ENCODE measurements at places on chromosomes 4 and X.

- no peak for DNase-seq
These were observed 342.8 kb downstream of the FAM47B start for GRCh38 chrX:35285289-35285962.

- no peak for DNase-seq
These were observed 519.1 kb downstream of the IQCM start for GRCh38 chr4:149296503-149296902.

GRCh38 chr4:10917566-10917965, 233.0 kb upstream of the CLNK start:
- no peak for DNase-seq

- DNase-seq: no peak
These were observed 80.2 kb downstream of the CRMP1 start for GRCh38 chr4:5812506-5813229.

GRCh38 chr4:165922747-165923146, 49.7 kb downstream of the TLL1 start:
- DNase-seq: no peak

DNA sequence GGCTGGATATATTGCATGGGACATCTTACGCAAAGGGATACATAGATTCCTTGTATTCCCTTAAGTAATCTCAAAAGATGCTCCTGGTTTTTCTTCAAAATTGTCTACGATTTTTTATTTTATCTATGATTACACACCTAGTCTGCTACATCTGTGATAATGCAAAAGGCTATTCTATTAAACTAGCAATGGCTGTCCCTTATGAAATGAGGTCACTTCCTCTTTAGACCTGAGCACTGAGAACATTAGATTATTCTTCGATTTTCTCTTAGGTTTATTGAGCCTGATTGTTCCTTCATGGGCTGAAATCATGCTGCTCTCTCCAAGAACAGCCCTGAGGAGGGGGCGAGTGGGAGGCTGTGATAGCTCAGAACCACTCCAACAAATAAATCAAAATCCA, 126.8 kb upstream of the ENPP6 start:
- no peak for DNase-seq

GRCh38 chr4:77862478-77863216, at the start of gene MRPL1:
TSS of gene MRPL1 (plus strand) at chr4:77862830. CDS start at chr4:77862849, 19 bp downstream.
- DNase-seq: peak; percentile 86

DNA sequence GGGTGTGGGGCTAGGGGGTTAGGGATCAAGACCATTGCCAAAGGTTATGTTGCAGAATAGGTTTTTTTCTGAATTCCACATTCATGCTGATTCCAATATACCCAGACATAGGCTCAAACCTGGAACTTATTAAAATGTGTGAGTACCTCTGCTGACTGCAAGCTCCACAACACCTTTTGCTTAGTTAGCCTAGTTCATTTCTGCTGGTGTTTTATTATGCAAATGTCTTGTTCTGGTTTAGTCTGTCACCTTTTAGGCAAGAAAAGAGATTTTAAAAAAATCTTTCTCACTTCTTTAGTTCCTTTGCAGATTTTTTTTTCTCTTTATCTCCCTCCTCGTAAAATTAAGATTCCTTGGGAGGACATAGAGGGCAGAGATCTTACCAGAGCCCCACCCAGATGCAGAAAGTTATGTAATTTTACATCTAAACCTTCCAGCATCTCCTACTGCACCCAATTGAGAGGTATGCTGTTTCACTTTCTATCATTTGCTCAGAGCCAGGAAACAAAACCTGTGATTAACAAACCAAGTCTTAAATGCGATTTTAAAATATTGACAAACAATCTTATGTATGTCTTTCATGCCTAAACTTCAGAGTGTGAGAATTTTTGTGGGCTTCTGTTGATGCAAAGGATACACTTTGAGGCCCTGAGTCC, 190.7 kb upstream of the CLNK start:
- no peak for DNase-seq

DNA sequence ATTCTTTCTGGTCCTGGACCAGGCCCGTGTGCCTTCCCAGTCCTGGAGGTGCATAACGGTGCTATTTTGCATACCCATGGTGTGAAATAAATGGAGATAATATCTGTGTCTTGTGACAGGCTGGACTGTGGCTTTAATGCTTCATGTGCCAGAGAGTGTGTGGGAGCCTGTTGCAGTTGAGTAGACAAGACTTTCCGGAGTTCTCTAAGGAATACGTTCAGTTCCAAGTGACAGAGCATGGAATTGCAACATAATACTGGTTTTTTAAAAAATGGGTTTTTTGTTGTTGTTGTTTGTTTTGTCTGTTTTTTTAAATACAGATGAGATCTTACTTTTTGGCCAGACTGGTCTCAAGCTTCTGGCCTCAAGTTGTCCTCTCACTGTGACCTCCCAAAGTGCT, 74.0 kb downstream of the HPRT1 start:
- no peak for DNase-seq

DNA sequence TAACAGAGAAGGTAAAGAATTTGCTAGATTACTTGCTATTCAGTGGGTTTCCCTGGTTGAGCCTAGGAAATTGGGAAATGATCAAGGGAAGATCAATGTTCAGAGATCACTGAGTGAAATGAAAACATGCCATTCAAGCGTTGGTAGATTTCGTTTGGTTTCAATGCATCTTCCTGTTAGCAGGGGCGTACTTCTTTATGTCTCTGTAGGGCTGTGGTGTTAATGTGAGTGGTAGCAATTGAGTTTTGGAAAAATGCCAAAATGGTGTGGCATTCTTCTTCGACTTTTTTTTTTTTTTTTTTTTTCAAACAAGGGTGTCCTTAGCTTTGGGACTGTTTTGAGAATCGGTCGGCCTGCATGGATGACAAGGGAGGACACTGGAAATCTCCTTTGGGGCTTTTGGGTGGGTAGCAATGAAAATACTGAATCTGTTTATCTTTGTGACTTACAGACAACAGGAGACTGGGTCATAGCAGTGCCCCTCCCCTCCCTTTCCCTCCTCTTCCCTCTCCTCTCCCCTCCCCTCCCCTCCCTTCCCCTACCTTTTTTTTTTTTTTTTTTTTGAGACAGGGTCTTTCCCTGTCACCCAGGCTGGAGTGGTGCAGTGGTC, 50.4 kb downstream of the SPRY1 start:
- DNase-seq: no peak

DNA sequence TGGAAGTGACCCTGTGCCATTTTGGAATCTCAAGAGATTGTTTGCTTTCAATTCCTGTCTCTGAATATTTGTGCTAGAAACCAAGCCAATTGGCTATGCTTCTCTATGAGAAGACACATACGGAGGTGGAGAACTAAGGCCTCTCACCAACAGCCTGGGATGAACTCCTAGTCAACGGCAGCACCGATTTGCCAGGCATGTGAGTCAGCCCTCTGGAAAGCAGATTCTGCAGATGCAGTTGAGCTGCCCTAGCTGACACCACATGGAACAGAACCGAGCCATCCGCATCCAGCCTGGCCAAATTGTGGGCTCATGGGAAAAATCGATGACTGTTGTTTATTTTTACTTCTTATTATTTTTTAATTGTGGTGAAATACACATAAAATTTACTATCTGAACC, 58.2 kb upstream of the WDFY3 start:
- DNase-seq: no peak

GRCh38 chrX:119424999-119425398, 25.9 kb downstream of the SLC25A43 start:
- DNase-seq: no peak

DNA sequence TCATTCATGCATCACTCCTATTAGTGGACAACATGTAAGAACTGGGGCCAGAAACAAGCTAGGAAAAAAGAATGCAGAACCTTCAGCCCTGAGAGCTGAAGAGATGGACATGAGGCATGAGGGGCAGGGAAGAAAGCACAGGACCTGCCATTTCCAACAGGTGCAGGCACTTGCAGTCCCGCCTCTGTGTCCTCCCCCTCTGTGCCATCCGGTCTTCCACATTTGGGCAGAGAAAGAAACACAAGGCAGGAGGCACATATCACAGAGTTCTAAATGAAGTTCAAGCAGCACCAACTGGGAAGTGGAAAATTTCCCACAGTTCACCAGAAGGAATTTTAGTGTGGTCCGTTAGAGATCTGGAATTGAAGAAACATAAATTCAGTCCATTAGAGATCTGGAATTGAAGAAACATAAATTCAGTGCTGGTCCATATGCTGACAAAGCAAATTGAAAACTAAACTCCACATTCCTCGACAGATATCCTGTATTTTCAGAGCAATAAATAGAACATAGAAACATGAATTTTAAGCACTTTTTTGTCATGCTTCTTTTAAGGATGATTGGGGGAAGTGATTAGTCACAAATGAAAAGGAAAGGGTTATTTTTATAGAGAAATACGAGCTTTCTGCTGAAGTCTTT, 57.2 kb upstream of the DAPP1 start:
- DNase-seq: no peak

- DNase-seq: no peak
These were observed 57.3 kb downstream of the ABCG2 start for GRCh38 chr4:88101165-88101564.

DNA sequence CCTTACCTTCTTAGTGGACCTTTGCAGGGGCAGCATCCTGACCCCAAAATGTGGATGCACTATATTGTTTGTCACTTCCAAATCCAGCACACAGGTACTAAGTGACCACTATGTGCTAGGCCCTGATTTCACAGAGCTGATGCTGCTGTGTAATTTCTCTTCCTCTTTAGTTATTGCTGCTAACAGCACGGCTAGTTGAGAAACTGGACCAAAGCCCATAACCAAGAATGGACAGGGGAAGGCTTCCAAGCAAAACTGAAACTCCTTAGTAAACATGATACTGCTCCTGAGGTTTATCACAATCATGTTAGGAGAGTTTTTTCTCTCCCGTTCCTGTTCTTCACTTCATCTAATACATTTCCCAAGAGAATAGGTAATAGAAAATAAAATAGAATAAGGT, 172.9 kb upstream of the TTC29 start:
- DNase-seq: no peak

- DNase-seq: no peak
These were observed 34.3 kb downstream of the NLGN3 start for GRCh38 chrX:71178908-71179307.

DNA sequence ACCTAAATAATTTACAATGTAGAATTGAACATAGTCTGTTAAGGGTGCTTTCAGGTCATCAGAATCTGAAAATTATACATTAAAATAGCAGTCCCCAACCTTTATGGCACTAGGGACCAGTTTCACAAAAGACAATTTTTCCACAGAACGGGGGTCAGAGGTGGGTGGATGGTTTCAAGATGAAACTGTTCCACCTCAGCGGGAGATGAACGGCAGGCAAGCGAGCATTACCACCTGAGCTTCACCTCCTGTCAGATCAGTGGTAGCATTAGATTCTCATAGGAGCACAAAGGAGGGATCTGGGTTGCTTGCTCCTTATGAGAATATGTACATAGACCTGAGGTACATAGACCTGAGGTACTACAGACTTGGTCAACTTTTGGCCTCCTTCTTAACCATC, 29.0 kb downstream of the LRBA start:
- DNase-seq: no peak

GRCh38 chrX:13815664-13816063, 1.2 kb downstream of the GPM6B start:
- no peak for DNase-seq

- no peak for DNase-seq
These were observed 131.1 kb downstream of the HS3ST1 start for GRCh38 chr4:11297627-11298026.

GRCh38 chr4:52915191-52915590, 53.1 kb downstream of the RASL11B start:
- no peak for DNase-seq
